Activated CD4-positive, alpha-beta T cell treated with anti-CD3 and anti-CD28 coated beads, Interleukin-2, Interleukin-6, amounts not matched to agents 100 ng/mL and 50 ng/mL, durations not matched to agents 16 hours and 8 hours (primary cell): ENCODE measurements at places on chromosomes 2 and 18.

- DNase-seq = peak; percentile 27
Observed at GRCh38 chr2:55500025-55500424, 19.5 kb upstream of the CFAP36 start.

GRCh38 chr2:119753930-119754321 is 5.8 kb upstream of the PTPN4 start:
- no peak for DNase-seq

GRCh38 chr2:177291701-177292100 is 27.2 kb upstream of the NFE2L2 start:
- peak; percentile 68 for DNase-seq

- no peak for DNase-seq
Observed at GRCh38 chr18:49628881-49629795, 67.3 kb downstream of the LIPG start.

- DNase-seq = no peak
Observed at GRCh38 chr2:217868911-217869334, 133.9 kb downstream of the TNS1 start.

DNA sequence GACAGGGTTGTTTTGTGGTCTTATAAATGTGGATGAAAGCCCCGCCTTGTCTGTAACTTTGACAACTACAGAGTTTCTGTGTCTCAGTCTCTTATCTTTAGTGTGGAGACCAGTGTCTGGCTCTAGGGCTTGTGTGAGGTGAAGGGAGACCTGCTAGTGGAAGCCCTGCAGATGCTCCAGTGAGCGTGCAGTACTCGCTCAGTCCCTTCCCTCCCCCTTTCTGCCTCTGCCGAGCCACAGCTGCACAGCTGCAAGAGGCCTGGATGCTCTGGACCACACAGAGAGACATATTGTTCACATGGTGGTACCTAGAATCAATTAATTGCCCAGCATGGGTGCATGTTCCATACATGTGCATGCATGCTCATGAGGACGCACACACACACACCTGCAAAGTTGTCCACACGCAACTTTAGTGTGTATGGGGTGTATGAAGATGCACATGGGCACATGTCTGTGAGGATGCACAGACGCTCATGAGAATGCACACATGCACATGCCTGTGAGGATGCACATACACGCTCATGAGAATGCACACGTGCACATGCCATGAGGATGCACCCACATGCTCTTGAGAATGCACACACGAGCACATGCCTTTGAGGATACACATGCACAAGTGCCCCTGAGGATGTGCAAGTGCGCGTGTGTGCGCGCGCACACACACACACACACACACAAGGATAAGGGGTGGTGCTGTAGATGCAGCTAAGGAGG is 282.1 kb upstream of the HS6ST1 start:
- DNase-seq = no peak

GRCh38 chr18:44039826-44040225 is 640.9 kb upstream of the SETBP1 start:
- DNase-seq = no peak

DNA sequence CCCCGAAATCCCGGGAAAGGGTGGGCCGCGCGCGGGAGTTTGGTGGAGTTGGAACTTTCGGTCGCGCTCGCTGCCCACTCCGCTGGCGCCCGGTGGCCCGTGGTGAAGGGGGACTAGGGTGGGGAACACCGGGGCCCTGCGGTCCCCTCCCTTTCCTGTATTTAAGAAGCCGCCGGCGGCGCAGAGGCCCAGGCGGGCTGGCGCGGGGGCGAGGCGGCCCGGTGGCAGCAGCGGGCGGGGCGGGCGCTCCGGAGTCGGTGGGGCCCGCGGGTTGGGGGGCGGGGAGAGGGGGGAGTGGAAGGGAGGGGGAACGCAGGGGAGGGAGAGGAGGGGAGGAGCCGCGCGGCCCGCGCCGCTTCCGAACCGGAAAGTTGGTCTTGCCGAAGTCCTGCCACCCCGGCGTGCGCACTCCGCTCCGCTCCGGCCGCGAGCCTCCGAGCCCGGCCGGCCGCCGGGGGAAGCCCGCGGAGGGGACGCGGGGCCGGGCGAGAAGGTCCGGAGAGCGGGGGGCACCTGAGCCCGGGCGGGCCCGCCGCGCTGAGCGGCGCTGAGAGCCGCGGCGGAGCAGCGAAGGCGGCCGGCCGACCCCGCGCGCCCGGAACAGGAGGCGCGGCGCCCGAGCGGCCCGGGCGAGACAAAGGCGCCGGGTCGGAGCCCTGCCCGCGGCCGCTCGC is 425 bp upstream of the SALL3 start:
- no peak for DNase-seq

DNA sequence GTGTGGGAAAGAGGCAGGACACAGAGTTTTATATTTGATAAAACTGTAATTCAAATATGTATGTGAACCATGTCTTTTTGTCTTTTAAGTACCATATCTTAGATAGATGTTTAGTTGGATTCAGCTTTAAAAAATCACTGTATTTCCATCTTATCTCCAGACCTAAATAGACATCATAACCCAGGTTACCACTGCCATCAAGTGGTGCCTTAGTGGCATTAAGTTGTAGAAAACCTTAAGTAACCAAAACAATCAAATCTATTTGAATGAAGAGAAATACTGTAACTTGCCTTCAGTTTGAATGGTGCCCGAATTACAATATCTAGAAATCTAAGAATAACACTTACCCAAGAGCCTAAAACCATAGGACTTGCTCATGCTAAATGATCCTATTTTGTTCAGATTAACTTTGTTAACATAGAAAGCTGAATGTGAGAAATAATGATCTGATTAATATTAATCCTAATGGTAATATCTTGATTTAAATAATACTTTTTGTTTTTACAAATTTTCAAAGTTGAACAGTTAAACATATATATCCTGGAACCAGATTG is 92.5 kb upstream of the MAP2 start:
- no peak for DNase-seq
